ENCODE measurements at places on chromosomes 3 and 15. TPM values are rescaled to one million over a fixed set of nuclear protein-coding genes. Genes with fewer than 3 reads are reported as not detected.

GRCh38 chr3:184601576-184602371, 40.2 kb downstream of the EPHB3 start:
- no peaks in the 10 kb centered on the region for H3K27me3 ChIP-seq
- H3K4me1 ChIP-seq: peaks cover 4% of the 10 kb centered on the region
- DNase-seq: no peak
- H3K36me3 ChIP-seq: no peaks in the 10 kb centered on the region
- no peak overlapping the region for H3K4me3 ChIP-seq

DNA sequence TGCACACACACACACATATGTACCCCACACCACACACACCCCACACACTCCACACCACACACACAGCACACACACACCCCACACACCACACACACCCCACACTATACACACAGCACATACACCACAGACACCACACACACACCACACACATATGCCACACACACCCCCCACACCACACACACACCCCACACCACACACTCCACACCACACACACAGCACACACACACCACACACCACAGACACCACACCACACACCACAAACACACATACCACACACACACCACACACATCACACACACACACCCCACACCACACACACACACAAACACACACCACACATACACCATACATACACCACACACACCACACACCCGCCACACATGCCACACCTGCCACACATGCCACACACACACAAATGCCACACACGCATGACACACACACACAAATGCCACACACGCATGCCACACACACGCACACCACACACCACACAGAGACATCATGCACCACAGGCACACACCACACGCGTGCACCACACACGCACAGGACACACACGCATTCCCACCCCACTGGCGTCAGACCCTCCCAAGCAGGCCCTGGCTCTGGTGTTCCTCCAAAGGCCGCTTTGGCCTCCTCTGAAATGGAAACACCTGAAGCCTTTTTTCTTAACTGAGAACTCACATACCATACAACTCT, 15.7 kb downstream of the CHST13 start:
- H3K36me3 ChIP-seq: no peaks in the 10 kb centered on the region
- no peaks in the 10 kb centered on the region for H3K4me1 ChIP-seq
- no peak overlapping the region for H3K4me3 ChIP-seq
- no peak overlapping the region for H3K27ac ChIP-seq

The HCLS1 gene
- total RNA-seq: 12.2 TPM

- H3K4me3 ChIP-seq: no peak overlapping the region
- H3K36me3 ChIP-seq: no peaks in the 10 kb centered on the region
- no peaks in the 10 kb centered on the region for H3K27me3 ChIP-seq
- no peak overlapping the region for H3K27ac ChIP-seq
- peaks cover 13% of the 10 kb centered on the region for H3K4me1 ChIP-seq
Measured at GRCh38 chr3:32816439-32817256, 1.1 kb upstream of the TRIM71 start.

The ZNF592 gene
- total RNA-seq: 4.7 TPM

DNA sequence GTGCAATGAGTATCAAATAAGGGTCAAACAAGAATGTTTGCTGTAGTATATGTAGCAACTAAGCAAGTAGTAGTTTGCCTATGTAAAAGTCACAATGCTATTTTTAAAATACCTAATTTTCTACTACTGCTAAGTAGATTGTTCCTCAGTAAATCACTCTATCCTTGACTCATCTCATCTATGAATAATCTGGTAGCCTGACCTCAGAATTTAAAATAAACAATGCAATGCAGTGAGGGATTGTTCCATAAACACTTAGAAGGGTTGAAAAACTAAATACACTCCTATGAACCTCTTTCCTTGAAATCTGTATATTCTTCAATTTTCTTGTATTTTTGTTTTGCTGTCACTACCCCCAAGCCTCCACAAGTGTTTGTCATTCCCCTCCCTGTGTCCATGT, 253.3 kb downstream of the TBC1D5 start:
- no peak overlapping the region for H3K4me3 ChIP-seq
- no peak for DNase-seq
- H3K36me3 ChIP-seq: no peaks in the 10 kb centered on the region
- no peaks in the 10 kb centered on the region for H3K27me3 ChIP-seq
- H3K4me1 ChIP-seq: no peaks in the 10 kb centered on the region

All from uterus (tissue), 4 donors.